ENCODE measurements at places on chromosomes 12 and 14.

- DNase-seq = no peak
Measured at GRCh38 chr14:67519406-67519805, 13.7 kb upstream of the PLEKHH1 start.

DNA sequence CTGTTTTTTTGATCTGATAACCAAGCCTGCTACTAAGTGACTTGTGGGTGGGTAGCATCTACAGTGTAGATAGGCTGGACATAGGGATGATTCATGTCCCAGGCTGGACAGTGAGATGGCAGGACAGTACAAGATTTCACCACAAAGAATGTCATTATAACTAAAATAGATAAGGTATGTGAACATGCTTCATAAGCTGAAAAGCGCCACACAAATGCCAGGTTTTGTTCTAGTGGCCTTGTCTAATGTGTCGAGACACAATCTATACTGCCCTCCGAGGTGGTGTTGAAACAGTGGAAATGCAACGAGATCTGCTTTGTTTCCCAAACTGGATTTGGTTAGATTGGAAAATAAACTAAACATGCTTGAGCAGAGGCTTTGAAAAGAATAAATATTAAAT is 4.4 kb downstream of the LGALS3 start:
- DNase-seq = no peak

DNA sequence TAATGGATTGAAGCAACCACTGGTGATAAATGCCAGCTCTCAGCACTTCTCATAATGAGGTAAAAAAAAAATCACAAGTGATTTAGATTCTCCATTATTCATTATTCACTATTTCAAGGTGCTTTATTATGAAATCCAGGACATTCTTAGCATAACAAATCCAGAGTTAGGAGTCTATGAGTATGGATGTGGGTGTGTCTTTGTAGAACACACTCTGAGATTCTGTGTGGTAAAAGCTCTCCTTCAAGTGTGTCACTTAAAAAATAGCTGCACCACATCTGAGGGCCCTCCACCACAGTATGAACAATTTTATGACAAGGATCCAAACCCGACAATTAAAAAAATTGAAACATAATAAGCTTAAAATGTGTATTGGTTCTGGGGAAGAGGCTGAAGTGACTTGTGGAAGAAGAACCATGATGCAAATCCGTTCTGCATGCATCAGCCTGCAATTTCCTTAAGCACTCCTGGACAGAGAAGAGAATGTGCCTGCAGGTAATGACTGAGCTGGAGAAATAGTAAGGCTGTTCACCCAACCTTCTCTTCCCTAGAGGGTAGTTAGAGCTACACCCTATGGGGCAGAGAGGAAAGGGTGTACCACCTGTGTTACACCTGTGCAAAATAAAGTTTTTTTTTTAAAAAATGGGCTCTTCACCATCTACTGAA is 488.5 kb upstream of the MGAT4C start:
- DNase-seq = no peak

DNA sequence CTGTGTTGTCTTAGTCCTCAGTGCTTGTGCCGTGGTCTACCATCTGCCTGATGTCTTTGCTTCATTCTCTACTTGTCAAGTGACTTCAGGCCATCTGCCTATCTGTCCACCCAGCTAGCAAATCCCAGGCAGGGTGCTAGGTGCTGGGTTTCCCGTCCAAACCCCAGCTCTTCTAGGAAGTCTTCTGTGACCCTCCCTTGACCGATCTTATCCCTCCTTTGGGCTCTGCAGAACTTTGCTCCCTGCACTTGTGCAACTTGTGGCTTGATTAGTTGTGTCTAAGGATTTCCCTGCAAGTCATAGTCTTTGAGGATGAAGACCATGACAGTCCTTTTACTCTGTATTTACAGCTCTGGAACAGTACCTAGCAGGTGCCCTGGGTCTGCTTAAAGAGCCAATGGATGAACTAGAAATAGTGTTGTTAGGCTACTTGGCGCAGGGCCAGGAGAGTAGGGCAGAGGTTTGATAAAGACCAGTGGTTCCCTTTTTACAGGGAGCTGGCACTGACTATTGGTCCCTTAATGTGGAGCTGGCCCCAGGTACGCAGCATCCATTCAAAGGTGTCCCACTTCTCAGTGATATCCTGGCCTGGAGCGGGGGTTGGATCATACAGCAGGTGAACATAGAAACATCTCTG is 60.1 kb downstream of the ADCK1 start:
- no peak for DNase-seq

- peak; percentile 64 for DNase-seq
Measured at GRCh38 chr14:22871224-22872032, at the start of gene LRP10. Gene LRP10 (plus strand): TSS chr14:22871740. CDS start chr14:22872304, 564 bp downstream.

- no peak for DNase-seq
Measured at GRCh38 chr12:106226884-106227640, 20.8 kb downstream of the CKAP4 start.

DNA sequence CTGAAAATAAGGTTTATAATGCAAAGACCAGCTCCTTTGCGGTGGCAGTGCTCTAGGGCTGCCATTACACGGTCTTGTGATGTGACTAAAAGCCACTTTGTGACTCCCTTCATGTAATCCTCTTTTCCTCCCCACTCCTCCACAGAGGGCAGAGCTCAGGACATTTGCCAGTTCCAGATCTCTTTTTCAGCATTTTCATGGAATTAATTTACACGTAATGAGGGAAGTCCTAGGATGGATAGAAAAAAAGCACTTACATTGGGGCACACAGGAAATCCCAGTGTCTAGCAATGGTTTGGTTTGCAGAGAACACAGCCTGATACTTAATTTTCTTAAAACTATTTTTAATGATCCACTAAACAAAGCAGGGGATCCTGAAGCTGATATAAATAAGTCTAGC is 17.5 kb upstream of the ATF1 start:
- DNase-seq = no peak

- DNase-seq = no peak
Measured at GRCh38 chr14:64053694-64054669, 201.2 kb downstream of the SYNE2 start.

- DNase-seq = no peak
Measured at GRCh38 chr12:91009319-91009950, 4.7 kb upstream of the EPYC start.

GRCh38 chr12:91021076-91021475 is 16.3 kb upstream of the EPYC start:
- no peak for DNase-seq

- no peak for DNase-seq
Measured at GRCh38 chr12:18750085-18750484, 12.2 kb downstream of the CAPZA3 start.

- DNase-seq = no peak
Measured at GRCh38 chr14:65225299-65226159, 123.2 kb upstream of the MAX start.

DNA sequence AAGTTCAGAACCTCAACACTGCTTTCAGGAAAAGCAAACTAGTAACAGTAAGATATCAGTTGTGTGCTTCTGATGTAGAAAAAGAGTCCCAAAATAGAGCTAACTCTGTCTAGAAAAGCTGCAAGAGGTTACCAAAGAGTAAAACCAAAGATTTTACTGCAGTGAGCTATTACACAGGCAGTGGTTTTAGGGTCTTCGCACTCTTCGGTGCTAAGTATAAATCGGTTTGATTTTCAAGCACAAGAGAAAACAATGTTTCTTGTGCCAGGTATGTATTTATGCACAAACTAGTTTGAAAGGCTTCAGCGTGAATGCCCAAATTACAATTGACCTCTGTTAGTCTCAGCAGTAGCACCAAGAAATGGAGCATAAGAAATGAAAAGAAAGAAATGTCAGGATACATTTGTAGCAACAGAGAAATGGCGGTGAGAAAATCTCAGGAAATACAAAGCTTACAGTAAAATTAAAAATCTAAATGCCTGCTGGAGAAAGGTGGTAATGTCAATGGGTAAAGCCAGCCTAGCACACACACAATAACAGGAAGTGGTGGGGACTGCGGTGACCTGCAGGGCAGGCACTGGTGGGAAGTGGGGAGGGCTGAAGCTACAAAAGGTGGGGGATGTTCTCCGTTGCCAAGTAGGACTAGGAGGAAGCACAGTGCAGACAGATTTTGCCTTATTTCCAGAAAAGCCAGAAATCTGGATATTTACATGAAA is 18.0 kb upstream of the DYRK2 start:
- peak; percentile 51 for DNase-seq

DNA sequence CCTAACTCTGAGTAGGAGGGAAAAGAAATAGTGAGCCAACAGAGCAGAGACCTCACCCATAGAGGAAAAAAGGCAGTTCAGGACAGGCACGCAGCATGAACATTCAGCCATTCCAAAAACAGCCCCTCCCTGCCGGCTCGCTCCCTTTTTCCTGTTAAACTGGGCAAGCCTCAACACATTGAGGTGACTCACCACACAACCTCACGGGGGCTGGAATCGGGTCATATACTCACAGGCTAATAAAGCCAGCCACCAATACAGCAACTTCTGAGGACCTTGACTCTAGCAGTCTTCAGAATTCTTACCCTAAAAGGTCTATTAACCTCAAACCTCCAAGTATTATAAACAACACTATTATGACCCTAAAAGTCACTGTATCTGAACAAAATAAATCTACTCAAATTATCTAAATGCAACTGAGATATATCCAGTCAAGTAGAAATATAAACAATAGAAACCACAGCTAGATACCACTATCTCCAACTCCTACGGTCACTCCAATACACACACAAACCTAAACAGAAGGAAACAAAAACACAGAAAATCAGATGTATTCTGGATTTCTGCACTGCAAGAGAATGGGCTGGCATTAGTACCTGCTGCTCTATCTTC is 6.3 kb downstream of the YBX3 start:
- DNase-seq = no peak

- no peak for DNase-seq
Measured at GRCh38 chr12:27552886-27553560, 29.0 kb downstream of the PPFIBP1 start.

DNA sequence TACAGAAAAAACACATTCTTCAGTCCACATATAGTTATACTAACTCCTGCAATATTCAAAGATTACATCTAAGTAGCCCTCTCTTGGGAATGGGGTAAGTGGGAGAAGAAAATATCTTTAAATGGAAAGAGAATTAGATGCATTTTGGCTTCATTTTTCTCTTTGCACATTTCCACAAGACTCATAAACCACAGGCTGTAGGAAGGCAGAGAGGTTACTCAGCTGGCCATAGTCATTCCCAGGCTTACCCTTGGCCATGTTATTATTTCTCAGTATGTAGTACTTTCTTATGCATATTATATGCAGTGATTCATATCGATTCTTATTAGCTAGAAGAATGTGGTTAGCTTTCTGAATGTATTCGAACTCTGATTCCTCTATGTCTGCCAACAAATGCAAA is 92.2 kb downstream of the PTPRR start:
- DNase-seq = no peak

- no peak for DNase-seq
Measured at GRCh38 chr12:33432992-33433391, 6.6 kb downstream of the SYT10 start.

- DNase-seq = no peak
Measured at GRCh38 chr12:51307655-51308593, 16.1 kb downstream of the BIN2 start.

DNA sequence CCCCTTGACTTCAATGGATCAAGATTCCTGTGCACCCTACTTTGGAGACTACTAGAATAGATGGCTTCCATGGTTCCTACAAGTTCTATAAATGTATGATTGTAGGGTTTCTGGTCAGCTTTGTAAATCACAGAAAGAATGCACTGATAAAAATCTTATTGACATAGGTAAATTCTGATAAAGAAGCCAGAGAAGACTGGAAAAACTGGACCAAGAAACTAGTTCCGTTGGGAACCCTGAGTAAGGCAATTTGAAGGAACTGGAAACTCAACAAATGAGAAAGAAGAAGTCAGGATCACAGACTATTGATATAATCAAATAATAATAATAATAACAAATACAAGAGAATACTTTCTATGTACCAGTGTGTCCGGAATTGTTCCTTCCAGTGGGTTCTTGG is 15.4 kb upstream of the MGST1 start:
- no peak for DNase-seq

- DNase-seq = no peak
Measured at GRCh38 chr12:127650626-127651025, 616.3 kb upstream of the TMEM132C start.

- no peak for DNase-seq
Measured at GRCh38 chr14:42508209-42508946, 901.7 kb downstream of the LRFN5 start.

- DNase-seq = no peak
Measured at GRCh38 chr12:27290501-27291168, 42.0 kb upstream of the BMAL2 start.

- no peak for DNase-seq
Measured at GRCh38 chr14:101980700-101981099, 16.3 kb downstream of the DYNC1H1 start.

DNA sequence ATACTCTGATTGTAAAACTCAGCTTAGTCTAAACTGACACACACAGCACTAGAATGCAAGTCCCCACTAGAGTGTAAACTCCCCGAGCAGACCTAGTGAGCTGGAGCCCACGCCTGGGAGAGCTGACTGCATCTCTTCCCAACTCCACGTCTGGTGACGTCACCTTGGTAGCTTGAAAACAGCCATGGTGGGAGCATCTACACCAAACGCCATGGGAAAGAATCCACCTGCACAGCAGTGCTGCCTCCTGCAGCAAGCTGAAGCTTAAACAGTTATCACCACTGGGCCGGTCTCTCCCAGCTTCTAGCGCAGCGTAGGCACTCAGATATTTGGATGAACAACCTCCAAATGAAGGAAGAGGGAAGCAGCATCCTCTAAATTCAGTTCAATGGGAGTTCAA is 4.3 kb upstream of the PAPLN start:
- no peak for DNase-seq

- no peak for DNase-seq
Measured at GRCh38 chr12:20382117-20382516, 13.8 kb downstream of the PDE3A start.

GRCh38 chr12:93361151-93361919 is 16.4 kb upstream of the NUDT4 start:
- DNase-seq = no peak

GRCh38 chr12:77630344-77630743 is 200.3 kb upstream of the NAV3 start:
- DNase-seq = no peak

- no peak for DNase-seq
Measured at GRCh38 chr14:24556756-24557155, 19.3 kb downstream of the CTSG start.

Data from stimulated activated CD4-positive, alpha-beta T cell treated with anti-CD3 and anti-CD28 coated beads, Interleukin-2, amount 100 ng/mL, for 48 hours (primary cell).